Small intestine (tissue), 16 donors: ENCODE measurements at places on chromosomes 3 and 15. TPM values are rescaled to one million over a fixed set of nuclear protein-coding genes. Genes with fewer than 3 reads are reported as not detected.

The ADGRG7 gene
- 48.1 TPM for polyA plus RNA-seq

The CPNE4 gene
- polyA plus RNA-seq, result 4.8 TPM

The CFAP92 gene
- polyA plus RNA-seq, result 0.78 TPM

The FHIT gene
- polyA plus RNA-seq, result 5.9 TPM

The LEKR1 gene
- not detected for polyA plus RNA-seq

The AADACL2 gene
- not detected for polyA plus RNA-seq

The CADM2 gene
- polyA plus RNA-seq, result not detected

The FEZF2 gene
- not detected for polyA plus RNA-seq

The COL6A6 gene
- 2.2 TPM for polyA plus RNA-seq

The GPR87 gene
- not detected for polyA plus RNA-seq

The ZPLD1 gene
- polyA plus RNA-seq, result not detected

The MUSTN1 gene
- 9.4 TPM for polyA plus RNA-seq

The PP2D1 gene
- not detected for polyA plus RNA-seq

The CHST13 gene
- polyA plus RNA-seq, result 0.89 TPM

The DUOX2 gene
- 8.7 TPM for polyA plus RNA-seq

The MYRIP gene
- polyA plus RNA-seq, result 0.89 TPM

The HDC gene
- not detected for polyA plus RNA-seq

The FYCO1 gene
- polyA plus RNA-seq, result 8.3 TPM

The SV2B gene
- not detected for polyA plus RNA-seq

The LMAN1L gene
- polyA plus RNA-seq, result not detected

The TTC21A gene
- 12.7 TPM for polyA plus RNA-seq
